Right cardiac atrium (tissue), 5 donors: ENCODE measurements at places on chromosomes 3 and 15. TPM values are rescaled to one million over a fixed set of nuclear protein-coding genes. Genes with fewer than 3 reads are reported as not detected.

- DNase-seq, result no peak
These were observed 164.6 kb downstream of the ATG7 start for GRCh38 chr3:11436775-11437174.

IQCH gene
- 0.82 TPM for total RNA-seq

DNA sequence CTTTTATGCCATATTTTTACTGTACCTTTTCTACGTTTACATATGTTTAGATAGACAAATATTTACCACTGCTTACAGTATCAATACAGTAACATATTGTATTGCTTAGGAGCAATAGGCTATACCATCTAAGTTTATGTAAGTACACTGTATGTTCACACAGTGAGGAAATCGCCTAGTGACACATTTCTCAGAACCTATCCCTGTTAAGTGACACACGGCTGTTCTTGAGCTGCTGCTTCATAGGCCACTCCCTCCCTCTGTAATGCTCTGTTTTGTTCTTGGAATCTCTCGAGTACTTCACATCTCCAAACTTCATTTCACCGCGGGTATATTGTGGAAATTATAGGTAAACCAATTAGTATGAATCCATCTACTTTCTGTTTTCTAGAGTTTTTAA is 13.4 kb upstream of the SELENOT start:
- no peak for DNase-seq

CLRN1 gene
- not detected for total RNA-seq

- no peak for DNase-seq
These were observed 136.7 kb downstream of the CCNL1 start for GRCh38 chr3:157023226-157023625.

GRCh38 chr15:87916208-87916607 is 340.3 kb downstream of the NTRK3 start:
- no peak for DNase-seq

DNA sequence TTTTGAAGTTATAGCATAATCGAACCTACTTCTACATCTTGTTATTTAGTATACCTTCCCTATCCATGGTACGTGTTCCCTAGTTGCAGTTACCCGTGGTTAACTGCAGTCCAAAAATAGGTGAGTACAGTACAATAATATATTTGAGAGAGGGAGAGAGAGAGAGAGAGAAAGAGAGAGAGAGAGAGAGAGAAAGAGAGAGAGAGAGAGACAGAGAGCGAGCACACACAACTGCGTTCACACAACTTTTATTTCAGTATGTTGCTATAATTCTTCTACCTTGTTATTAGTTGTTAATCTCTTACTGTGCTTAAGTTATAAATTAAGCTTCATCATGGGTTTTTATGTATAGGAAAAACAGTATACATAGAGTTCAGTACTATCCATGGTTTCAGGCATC is 928.1 kb downstream of the TUSC7 start:
- no peak for DNase-seq
